H9 (cell line): ENCODE measurements at places on chromosomes 4 and X.
A peak's percentile ranks its signal among the peaks of the same experiment; 100 is the strongest.

GRCh38 chrX:42754115-42754514 is 23.8 kb downstream of the PPP1R2C start:
- DNase-seq: no peak

DNA sequence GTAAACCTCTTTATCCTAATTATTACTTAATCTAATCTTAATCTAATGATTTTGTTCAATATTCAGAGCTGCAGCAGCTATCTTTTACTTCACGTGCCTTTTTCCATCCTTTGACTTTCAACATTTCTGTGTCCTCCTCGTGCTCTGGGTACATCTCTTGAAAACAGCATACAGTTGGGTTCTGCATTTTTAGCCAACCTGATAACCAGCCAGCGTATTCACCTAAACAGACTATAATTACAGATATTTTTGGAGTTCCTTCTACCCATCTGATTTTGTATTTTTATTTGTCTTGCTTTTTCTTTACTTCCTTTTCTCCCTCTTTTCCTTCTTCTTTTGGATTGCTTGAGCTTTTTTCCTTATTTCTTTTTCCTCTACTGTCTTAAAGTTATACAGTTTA is 16.2 kb upstream of the JAKMIP1 start:
- DNase-seq: no peak

- DNase-seq: no peak
These were observed 225.2 kb downstream of the MGST2 start for GRCh38 chr4:139890816-139891215.

- DNase-seq: no peak
These were observed 56.4 kb downstream of the CPLX1 start for GRCh38 chr4:769511-769910.

DNA sequence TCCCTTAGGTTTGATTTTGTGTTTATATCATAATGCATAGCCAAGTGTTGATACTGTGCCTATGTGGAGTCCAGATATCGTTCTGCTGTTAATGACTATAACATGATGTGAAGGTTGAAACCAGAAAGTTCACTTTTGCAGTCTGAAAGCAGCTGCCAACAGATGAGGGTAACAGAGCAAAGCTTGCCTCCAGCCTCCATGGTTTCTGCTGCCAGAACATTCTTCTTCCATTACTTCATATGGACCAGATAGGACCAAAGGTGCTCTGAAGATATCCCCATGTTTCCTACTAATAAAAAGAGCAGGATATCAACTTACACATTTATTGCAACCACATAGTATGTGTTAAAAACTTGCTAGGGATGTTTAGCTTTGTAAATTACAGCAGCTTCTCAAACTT is 394.1 kb downstream of the SPRY1 start:
- DNase-seq: no peak

GRCh38 chr4:1380368-1381151 is 25.7 kb downstream of the NKX1-1 start:
- no peak for DNase-seq

- DNase-seq: peak; percentile 27
These were observed 137.6 kb downstream of the TECRL start for GRCh38 chr4:64271601-64272081.

GRCh38 chr4:78056265-78057129 is 626 bp upstream of the FRAS1 start:
- DNase-seq: peak; percentile 90

- no peak for DNase-seq
These were observed 715.4 kb downstream of the GRXCR1 start for GRCh38 chr4:43607827-43608461.

DNA sequence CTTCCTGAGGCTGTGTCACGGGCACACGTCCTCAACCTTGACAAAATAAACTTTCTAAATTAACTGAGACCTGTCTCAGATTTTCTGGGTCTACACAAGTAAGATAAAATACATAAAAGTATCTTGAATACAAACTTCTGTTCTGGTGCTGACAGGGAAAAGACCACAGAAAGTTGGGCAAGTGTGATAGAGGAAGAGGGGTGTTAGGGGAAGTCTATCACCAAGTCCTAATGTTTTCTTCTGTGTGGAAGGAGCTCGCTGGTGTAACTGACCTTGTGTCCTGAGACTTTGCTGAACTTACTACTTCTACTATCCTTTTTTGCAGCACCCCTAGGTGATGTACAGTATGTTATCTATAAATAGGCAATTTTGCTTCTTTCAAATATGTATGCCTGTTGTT is 97.0 kb upstream of the STIM2 start:
- DNase-seq: no peak

DNA sequence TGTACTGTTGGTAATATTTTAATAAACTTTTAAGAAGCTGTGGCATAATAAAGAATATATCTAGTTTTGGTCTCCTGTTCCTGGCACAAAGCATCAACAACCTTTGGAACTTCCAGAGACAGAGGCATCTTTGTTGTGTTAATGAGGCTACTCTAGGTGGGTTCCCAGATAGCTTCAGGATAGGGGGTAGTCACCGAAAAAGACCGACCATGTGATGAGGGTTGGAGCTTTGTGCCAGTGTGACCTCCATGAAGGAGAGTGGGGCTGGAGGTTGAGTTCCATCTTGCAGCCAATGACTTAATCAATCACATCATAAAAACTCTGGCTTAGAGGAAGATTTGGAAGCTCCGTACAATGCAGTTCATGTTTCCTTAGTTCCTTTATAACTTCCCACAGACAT is 9.9 kb downstream of the PPAT start:
- peak; percentile 63 for DNase-seq

DNA sequence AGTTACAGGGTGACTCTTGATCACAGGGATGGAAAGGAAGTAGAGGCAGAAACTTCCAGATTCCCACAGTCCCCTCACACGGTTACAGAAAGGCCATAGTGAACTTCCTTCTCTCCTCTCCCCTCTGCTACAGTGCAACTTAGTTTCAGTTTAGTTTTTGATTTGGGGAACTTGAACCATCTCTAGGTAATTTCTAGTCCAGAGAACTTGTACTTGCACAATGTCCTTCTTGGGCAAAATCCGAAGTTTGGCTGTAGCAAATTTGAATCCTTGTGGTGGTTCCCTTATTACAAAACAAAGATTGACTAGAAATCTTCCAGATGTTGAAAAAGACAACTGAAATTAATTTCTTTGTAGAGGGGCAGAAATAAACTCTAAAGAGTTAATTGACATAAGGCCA is 1.2 kb upstream of the BLTP1 start:
- no peak for DNase-seq

GRCh38 chr4:143713955-143714625 is 13.6 kb upstream of the FREM3 start:
- no peak for DNase-seq

GRCh38 chr4:45663003-45663402 is 460.9 kb downstream of the GABRG1 start:
- DNase-seq: no peak

DNA sequence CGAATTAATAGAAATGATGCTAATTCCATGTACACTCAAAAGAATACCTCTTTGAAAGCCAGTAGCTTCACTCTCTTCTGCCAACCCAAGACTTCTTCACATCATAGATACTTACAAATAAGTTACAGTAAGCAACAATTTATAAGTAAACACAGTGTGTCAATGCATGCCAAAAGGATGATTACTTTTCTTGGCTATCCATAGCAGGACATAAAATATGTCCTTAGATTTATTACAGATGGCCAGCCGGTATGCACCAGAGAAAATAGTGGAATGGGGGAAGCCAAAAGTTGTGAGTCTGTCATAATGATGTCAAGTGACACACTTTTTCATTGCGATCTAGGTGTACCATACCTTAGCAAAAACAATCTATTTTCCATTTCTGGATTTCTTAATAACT is 631 bp upstream of the BMX start:
- no peak for DNase-seq

DNA sequence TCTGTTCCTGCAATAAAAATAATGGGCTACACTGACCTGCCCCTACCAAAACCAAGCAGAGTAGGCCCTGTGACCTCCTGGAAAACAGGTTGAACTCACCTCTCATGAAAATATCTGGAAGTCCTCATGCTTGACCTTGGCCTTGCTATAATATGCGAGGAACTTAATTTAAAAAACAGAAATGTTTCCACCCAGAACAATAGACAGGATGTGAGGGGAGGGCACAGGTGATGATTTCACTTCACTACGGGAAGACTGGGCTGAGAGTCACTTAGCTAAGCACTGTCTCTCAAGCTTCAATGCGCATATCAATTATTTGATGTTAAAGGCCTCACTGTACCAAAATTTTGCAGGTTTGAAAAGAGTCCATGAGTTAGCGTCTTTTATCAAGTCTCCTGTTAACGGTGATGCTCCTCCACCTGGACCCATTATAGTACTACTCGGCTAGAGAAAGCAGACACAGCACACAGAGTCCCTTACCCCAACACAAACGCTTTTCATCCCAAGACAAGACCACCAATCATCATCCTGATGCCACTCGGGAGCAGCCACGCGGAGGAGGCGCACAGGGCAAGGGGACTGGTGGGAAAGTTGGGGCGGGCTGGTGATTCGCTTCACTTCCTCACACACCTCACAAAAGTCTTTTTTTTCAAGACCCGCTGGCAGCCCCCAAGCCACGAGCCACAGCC is 25.9 kb downstream of the ZNF721 start:
- no peak for DNase-seq

- DNase-seq: no peak
These were observed 120.7 kb upstream of the PPARGC1A start for GRCh38 chr4:24010573-24010972.

DNA sequence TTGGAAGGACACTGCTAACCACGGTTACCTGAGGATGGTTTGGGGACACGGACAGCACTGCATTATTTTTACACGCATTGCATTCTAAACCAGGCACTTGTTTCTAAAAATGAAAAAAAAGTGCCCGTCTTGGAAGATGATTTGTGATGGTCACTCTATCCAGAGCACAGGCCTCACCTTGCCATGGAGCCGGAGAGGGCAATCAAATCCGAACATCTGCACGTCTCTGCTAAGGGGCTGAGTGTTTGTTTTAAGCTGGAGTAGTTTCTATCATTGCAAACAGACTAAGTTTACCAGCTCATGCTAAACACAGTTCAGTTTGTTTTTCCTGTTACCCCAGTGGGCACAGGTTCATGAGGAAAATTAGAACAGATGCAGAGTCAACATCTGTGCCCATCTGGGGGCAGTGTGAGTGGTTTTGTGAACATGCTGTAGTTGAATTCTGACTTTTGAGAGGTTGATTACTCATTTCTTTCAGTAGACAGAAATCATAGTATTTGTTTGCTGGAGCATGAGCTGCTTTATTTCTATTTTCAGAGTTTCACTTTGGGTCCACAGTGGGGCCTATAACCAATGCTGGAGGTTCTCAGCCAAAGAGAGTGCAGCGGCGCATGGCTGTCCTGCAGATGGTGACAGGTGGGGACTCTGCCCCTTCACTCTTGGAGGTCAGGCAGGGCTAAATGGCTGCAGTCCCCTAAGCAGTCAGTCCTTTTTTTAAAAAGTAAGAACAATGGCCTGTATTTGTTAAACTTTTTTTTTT is 65.4 kb upstream of the ENPP6 start:
- no peak for DNase-seq

- no peak for DNase-seq
These were observed 36.7 kb upstream of the TMEM164 start for GRCh38 chrX:109966246-109966645.

GRCh38 chr4:113555868-113556267 is 205.7 kb downstream of the CAMK2D start:
- no peak for DNase-seq

DNA sequence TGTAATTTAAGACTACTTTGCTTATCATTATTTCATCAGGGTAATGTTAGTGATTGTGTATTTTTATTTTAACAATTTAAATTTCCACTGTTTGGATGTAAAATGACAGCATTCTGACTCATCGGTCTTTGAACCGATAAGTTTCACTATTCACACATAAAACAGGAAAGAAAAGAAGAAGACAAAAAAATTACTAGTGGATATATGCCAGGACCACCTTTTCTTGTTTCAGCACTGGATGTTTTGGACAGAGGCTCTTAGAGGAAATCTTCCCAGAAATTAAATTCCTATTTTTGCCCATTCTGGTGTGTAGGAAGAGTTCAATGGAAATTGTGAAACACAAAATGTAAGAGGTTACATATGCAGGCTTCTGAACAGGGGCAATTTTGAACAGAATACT is 57.4 kb downstream of the VEGFC start:
- no peak for DNase-seq

GRCh38 chrX:9144701-9145241 is 110.8 kb upstream of the FAM9B start:
- DNase-seq: no peak

DNA sequence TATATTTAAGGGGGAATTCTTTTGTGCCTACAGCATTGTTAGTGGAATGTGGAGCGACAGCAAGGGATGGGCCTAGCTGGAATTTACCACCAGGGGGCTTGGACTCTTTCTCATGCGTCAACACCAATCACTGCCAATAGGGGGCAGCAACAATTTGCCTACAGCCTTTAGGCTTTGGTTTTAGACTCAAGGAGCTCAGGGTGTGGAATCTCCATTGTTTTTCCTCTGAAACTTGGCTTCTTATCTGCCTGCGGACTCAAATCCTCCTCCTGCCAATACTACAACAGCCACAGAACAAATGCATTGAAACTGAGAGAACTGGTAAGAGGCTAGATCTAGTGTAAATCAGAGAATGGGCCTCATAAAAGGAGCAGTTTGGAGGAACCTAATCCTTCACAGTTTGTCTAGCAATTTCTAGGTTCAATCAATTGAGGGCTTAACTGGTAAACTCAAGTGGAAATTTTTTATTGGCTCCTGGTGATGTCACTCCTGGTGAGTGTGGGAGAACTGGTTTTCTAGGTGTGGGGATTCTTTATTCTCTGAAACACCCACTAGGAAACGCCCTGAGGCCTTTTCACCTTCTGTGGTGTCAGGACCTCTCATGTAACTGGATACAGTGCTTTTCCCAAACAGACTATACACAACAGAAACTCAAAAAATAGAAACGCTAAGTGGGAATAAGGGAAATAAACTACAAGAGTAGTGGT is 27.9 kb upstream of the TMSB4X start:
- DNase-seq: peak; percentile 88

GRCh38 chr4:1807332-1807777 is 14.3 kb downstream of the FGFR3 start:
- DNase-seq: no peak

DNA sequence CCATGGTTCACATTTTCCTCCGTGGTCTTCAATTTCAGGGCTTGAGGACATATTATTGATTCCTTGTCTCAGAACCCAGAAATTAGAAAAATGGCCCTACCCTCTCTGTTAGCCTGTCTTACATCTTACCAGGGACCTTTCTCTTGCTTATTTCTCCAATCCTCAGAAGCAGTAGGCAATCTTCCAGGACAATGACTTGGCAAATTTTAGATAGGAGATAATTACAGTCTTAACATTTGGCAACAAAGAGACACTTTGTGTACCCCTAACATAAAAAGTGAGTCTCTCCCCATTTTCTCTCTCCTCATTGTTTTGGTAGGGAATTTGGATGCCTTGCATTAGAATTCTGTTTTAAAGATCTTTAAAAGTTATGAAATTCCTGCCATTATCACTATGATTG is 778.1 kb upstream of the SLIT2 start:
- DNase-seq: no peak
